Hepatic stellate cell (primary cell): ENCODE measurements at places on chromosomes 5 and 9.

GRCh38 chr5:25414742-25415141, 770.0 kb upstream of the CDH10 start:
- DNase-seq, result no peak

DNA sequence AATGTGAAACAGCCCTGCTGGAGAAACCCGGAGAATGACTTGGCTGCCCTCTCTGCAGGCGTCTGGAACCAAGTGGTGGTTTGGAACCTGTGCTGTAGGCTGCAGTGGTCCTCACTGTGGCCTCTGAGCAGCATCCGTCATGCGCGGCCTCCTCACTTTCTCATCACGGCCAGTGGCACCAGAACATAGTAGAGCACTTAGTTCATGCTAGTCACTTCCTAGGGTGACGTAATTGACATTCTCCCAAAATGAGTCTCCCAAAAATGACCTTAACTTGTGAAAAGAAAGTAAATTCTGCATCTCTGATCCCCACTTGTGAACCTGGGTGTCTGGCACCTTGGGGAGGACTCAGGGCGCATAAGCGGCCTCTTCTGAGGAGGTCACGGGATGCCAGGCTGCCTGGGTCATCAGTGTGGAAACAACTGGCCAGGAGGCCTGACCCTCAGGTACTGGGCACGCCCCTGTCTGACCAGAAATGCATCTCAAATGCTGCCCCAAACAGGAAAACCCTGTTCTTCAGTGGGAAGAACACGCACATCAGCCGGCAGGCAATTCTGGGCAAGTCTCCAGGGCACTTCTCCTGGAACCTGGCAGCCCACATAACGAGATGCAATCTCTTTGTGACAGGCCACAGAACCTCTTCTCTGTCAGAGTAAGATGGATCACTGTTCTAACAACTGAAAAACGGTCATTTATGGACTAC, 36.6 kb upstream of the SPTLC1 start:
- DNase-seq, result peak; percentile 56

DNA sequence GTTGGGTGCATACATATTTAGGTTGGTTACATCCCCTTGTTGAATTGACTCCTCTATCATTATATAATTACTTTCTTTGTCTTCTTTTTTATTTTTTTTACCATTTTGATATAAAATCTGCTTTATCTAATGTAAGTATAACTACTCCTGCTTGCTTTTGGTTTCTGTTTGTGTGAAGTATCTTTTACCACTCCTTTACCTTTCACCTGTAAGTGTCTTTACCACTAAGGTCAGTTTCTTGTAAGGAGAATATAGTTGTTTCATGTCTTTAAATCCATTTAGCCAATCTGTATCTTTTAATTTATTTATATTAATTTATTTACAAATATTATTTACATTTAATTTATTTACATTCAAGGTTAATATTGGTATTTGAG, 33.0 kb downstream of the INSL4 start:
- DNase-seq, result no peak

- DNase-seq, result no peak
Observed at GRCh38 chr5:73214996-73215395, 42.0 kb downstream of the TMEM174 start.

- DNase-seq, result no peak
Observed at GRCh38 chr9:91939978-91940377, 10.1 kb downstream of the ROR2 start.

- DNase-seq, result no peak
Observed at GRCh38 chr5:157046041-157046440, 12.9 kb downstream of the HAVCR1 start.

- no peak for DNase-seq
Observed at GRCh38 chr9:69469136-69469535, 144.1 kb downstream of the ENTREP1 start.

GRCh38 chr9:91087462-91087759, 274.3 kb downstream of the AUH start:
- no peak for DNase-seq

DNA sequence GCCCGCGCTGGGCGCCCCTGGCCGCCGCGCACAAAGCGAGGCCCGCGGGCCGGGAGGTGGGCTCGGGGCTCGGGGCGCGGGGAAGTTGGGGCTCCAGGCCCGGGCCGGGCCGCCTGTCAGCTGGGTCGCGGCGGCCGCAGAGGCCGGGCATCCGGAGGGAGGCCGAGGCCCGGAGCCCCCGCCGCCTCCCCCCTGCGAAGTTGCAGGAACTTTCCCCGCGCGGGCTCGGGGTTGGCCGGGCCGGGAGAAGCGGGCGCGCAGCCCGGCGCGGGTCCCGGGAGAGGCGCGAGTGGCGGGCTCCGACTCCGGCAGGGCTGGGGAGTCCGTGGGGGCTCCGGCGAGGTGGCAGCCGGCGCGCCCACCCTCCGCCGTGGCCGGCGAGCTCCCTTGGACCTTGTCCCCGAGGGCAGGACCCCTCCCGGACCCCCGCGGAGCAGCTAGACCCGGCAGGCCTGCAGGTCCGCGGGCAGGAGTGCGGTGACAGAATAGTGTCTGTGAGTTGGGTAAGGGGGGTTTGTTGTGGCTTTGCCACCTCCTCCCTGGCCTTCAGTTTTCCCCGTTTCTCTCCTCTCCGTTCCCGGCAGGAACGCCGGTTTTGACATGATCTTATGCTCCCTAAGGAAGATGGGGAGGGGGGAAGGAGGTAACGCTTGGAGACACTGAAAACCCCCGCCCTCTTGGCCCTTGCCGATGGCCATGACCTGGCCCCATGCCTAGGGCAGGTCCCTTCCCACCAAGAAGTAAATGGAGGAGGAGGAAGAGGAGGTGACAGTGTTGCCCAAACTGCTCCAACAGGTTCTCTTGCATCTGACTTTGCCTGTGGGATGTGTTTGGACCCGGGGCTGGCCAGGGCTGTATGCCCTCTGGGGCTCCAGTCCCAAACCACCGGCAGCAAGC, 942 bp downstream of the PHF2 start:
- DNase-seq, result peak; percentile 49

GRCh38 chr9:121582641-121583040, 68.8 kb upstream of the DAB2IP start:
- DNase-seq, result no peak
